ENCODE measurements at places on chromosomes 13 and 19.
A peak's percentile ranks its signal among the peaks of the same experiment; 100 is the strongest.

DNA sequence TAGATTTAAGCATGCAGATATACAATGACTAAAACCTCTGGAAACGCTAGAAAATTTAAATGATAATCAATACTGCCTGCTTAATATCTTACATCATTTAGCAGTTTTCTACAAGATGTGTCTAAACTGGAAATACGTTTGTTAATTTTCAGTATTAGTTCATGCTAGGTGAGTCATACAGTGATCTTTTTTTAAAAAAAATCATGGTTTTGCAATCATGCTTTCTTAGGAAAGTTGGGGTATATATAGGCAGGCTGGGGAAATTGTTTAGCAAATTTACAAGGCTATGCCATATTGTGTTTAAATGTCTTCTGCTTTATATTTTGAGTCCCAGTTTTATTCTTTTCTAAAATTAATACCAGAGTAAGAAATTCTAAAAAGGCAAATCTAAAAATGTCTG lies 245.4 kb upstream of the SPRY2 start:
- DNase-seq, result no peak

- DNase-seq, result no peak
Observed at GRCh38 chr13:94590744-94591143, 5.2 kb downstream of the TGDS start.

DNA sequence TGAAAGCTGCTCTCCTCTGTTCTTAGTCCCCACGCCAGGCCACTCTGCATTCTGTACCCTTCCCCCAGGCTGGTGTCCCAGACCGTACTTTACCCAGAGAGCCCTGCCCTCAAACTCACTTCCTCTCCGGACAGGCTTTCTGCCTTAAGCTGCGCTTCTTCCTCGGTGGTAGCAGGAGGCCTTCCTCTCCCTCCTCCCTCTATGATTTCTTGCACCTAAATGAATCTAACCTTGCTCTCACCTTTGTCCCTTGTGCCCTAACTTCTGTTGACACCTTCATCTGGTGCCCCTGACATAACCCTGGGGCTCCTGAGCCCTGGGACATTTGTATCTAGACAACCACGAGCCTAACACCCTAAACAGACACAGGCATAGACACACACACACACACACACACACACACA lies 29.6 kb upstream of the CEACAM21 start:
- DNase-seq, result no peak

DNA sequence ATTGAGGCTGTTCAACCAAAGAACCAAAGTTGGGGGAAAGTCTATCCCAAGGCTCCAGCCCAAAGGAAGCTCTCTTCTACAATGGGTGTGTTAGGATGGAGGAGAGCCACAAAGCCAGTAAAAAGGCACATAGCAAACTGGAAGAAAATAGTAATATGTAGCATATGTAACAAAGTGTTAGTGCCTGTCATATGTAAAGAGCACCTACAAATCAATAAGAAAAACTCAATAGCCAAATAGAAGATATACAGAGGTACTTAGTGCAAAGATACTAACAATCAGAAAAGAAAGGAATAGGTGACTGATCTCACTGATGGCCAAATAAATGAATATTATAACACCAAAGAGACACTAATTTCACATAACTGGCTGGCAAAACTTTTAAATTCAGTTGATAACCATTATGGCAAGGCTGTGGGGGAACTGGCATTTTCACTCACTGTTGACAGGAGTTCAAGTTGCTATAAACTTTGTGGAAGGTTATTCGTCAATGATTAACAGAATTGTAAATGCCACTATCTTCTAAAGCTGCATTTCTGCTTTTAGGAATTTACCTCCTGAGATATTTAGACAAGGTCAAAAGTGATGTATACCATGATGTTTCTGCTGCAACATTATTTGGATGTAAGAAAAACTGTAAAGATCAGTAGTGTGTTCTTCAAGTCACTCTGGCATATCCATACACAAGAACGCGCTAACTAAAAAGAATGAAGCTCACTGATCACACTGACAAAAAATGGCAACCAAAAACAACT lies 110.8 kb downstream of the GNG7 start:
- DNase-seq, result no peak

GRCh38 chr19:48513289-48514122 lies 1.9 kb upstream of the LMTK3 start:
- peak; percentile 80 for DNase-seq

DNA sequence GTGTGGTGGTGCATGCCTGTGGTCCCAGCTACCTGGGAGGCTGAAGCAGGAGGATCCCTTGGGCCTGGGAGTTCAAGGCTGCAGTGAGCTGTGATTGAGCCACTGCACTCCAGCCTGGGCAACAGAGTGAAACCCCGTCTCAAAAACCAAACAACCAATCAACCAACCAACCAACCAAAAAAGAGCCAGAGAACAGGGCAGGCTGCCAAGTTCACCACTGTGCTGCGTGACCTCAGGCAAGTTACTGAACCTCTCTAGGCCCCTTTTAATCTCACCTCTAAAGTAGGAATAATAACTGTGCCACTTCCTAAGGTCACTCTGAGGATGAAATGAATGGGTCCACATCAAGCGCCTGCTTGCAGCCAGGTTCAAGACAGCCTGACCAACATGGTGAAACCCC lies 16.9 kb downstream of the TJP3 start:
- DNase-seq, result no peak

GRCh38 chr13:36057041-36057440 lies 74.1 kb downstream of the DCLK1 start:
- peak; percentile 3 for DNase-seq

DNA sequence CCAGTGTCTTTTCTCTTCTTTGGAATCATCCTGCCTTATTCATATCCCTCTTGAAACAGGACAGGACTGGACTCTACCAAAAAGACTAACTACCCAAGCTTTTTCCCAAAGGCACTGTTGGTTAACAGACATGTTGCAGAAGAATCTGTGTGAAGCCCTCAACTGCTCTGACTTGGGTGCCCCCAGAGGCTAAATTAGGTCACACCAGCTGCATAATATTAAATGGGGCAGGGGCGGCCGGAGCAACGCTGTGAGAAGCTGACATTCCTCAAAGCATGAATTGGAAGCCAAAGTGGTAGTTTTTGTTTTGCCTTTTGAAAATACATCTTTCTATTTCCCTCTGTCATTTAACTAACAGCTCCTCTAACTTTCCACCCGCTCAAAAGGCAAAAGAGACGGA lies 185.9 kb downstream of the LHFPL6 start:
- peak; percentile 19 for DNase-seq

GRCh38 chr19:2331601-2332246 lies 3.2 kb downstream of the SPPL2B start:
- DNase-seq, result no peak

GRCh38 chr13:41813426-41813825 lies 147.5 kb downstream of the VWA8 start:
- DNase-seq, result peak; percentile 21

DNA sequence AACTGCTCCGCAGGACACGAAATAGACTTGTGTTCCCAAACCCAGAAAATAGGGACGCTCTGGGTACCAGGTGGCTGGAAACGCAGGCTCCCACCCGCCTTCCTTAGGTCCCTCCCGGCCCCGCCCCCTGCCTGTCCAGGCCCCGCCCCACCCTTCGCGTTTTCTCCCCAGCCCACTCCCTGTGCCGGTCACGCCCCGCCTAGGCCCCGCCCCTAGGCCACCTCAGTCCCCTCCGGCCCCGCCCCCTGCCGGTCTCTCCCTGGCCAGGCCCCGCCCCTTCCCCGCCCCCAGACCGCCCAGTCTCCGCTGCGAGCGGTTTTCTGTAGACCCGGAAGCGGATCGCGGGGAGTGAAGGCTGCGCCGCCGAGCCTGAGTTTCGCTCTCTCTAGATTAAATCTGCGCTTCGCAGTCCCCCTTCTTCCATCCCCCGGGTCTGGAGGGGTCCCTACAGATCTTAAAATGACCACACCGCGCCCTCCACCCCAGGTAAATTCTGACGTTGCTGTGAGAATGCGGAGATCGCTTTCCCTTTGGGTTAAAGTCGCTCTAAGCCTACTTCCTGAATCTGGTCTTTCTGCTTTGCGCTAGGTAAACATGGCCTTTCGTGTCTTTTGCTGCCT lies 3.7 kb upstream of the ZNF665 start:
- peak; percentile 71 for DNase-seq

DNA sequence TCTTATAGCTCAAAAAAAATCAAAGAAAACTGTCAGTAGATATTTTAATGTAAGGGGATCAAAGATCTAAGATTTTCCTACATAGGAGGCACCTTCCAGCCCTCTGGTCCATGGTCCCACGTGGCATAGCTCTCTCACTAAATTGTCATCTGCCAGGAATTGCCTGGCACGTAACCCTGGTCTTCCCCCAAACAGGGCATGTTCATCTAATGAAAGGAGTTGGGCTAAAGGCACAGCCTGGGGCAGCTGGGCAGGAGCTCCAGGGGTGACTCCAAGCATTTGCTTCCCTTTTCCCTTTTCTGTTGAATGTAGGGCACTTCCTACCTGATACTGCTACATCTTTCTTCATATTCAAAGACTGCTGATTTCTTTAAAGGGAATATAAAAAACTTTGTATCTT lies 148.7 kb downstream of the COL4A1 start:
- DNase-seq, result no peak

DNA sequence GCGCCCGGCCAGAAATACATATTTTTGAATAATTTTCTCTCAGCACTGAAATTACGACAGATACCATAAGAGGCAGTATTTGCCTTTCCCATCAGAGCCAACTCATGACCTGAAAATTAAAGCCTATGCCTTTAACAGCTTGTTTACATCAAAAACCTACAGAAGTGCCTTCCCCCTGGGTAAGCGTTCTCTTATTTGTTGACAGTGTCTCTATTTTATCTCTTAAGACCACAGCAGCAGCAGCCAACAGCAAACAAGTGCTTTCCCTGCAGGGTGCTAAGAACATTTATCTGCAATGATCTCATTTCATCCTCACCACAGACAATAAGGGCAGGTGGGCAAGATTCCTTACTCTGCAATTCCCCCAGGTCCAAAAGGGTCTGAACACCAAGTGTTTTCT lies 6.0 kb downstream of the AKAP8L start:
- DNase-seq, result no peak

GRCh38 chr13:32115066-32115465 lies 83.5 kb downstream of the FRY start:
- no peak for DNase-seq

DNA sequence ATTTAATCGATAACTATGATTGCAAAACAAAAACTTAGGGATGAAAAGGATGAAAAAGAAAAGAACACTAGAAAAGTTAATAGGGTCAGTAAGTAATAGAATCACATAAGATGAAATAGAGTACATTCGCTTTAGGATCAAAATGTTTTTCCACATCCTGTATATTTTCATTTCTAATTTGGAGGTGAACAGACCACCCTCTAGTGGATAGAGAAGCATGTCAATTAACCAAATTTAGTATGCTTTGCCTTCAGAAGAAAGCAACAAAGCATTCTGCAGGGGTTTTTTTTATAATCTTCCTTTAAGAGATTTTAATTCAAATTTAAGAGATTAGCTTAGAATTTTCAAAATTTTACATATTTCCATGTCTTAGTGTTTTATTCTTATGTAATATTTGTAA lies 611.0 kb upstream of the SGCG start:
- no peak for DNase-seq

GRCh38 chr13:38141792-38142191 lies 207.9 kb upstream of the UFM1 start:
- peak; percentile 11 for DNase-seq

- no peak for DNase-seq
Observed at GRCh38 chr19:17688853-17689595, 870 bp upstream of the UNC13A start.

GRCh38 chr19:5792224-5792623 lies 1.3 kb upstream of the DUS3L start:
- no peak for DNase-seq

GRCh38 chr19:53907193-53907581 lies 1.9 kb upstream of the CACNG7 start:
- no peak for DNase-seq

Measured in M059J (cell line).